ENCODE measurements at places on chromosomes 2 and 18.

DNA sequence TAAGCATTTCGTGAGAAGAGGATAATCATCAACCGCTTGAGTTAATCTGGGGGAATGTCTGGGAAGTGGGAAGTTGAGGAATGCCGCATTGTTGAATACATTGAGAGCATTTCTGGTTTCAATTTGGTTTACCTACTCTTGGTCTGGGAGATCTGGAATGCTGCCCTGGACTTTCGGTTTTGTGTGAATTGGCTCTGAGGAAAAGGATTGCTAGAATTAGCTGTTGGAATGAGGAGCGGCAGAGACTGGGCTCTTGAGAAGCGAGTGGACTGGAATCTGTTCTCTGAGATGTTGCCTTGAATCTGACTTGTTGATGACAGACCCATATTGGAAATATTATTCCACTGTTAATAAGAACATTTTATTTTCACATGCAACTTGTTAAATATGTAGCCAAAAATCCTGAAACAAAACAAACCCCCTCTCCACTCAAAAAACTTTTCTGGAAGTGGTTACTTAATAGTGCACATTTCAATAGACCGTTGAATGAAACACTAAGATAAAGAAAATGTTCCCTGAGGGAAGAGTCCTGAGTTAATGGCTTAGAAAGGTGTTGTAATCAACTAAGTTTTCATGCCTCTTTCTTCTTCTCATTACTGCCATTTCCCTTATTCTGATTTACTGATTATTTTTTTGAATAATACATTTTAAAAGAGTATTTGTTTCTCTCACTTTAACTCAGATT, 50.8 kb downstream of the PTPRM start:
- no peak for DNase-seq

DNA sequence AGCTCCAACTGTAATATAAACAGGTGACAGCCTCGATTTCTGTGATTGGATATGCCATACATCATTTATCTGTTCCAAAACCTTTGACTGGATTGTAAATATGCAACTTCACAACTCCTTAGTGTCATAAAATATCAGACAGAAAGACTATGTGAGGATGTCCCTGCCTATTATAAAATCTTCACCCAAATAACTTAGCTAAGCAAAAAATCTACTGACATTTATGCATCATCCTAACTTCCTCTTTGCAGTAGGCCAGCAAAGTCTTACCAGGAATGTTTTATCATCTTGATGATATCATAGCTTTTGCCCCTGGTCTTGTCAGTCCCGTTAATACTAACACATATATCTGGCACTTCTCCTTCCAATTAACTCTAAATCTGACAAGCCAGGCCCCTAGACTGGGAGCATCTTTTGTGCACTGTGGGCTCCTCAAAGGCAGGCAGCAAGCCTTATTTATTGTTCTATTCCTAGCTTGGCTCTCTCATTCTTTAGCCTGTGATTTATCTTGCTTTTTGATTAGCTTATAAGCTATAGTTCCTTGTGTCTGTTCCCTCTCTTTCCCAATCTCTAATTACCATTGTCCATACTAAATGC, 356.5 kb upstream of the HNMT start:
- DNase-seq: no peak

- DNase-seq: no peak
Measured at GRCh38 chr18:29459972-29460371, 1283.0 kb upstream of the CDH2 start.

DNA sequence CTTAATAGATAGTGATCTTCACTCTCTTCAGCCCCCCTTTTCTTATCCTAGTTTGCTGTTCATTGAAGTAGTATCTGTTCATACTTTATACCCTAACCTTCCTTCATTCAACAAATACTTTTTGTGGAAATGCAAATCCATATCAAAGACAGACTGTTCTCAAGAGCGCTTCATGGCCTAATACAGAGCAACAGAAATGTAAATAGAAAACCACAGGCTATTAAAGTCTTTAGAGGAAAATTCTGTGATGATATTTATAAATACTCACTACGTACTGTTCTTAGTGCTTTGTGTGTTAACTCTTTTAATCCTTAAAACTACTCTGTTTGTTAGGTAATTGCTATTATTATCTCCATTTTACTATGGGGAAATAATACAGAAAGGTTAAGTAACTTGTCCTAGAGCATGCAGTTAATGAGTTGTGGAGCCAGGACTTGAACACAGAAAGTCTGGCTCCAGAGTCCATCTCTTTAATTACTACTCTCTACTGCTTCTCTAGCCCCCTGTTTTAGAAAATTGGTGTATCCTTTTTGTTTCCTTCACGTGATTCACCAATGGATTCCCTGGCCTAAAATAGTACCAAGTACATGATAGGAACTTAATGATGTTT, 2.9 kb downstream of the MDH1 start:
- no peak for DNase-seq

DNA sequence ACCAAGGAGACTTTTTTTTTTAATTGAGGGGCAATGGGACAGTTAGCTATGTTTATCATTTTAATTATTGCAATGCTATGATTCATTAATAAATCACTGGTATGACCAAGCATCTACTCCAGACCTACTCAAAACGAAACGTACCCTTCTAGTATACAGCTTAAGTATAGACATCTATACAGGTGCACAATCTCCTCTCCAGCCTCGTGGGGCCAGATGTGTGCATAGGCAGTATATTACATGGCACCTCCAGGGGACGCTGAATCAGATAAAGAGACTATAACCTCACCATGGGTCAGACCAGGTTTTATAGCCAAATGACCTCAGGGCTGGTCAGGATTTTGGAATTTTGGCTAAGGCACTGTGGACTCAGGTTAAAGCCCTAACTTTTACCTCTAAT, 86.6 kb downstream of the SS18 start:
- no peak for DNase-seq
